IPS DF 19.7 (cell line): ENCODE measurements at places on chromosomes 16 and 17.

GRCh38 chr17:52079496-52079895 lies 79.0 kb downstream of the CA10 start:
- DNase-seq = no peak

DNA sequence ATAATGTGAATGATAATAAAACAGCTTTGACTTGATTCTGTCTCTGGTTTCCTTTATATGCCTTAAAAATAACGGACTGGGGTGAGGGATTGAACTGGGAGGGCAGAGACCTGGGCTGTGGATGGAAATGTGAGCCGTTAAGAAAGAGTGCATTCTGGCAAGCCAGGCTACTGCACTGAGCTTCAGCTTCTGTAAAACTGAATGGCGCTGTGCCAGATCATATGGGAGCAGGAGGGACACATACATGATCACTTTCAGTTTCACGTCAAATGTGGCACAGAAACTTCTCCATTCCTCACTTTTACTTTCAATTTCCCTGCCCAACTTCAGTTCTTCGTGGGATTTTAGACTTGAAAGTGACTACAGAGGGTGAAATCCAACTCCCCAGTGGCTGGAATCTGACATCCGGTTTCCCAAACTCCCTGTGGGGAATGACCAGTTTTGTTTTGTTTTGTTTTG lies 1.1 kb downstream of the MT2A start:
- no peak for DNase-seq

DNA sequence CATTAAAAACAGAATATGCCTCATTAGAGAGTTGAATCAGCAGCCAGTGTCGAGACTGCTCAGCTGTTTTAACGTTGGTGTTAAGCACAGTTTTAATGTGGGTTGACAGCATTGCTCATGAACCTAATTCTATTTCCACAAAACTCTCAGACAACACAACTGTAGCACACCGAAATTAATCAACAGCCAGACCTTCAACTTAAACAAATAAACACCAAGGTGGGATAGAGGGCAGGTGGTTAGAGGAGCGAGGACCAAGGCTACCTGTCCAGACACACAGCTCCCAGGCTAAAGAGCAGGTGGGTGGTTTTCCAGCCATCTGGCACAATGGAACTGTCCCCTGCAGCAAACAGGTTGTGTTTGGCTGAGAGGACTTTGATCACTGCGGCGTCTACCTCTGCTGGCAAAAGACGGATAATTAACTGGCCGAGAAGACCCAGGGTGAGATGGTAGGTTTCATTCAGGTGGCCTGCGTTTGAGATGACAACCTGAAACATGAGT lies 69.6 kb upstream of the ATP2A3 start:
- DNase-seq = no peak

DNA sequence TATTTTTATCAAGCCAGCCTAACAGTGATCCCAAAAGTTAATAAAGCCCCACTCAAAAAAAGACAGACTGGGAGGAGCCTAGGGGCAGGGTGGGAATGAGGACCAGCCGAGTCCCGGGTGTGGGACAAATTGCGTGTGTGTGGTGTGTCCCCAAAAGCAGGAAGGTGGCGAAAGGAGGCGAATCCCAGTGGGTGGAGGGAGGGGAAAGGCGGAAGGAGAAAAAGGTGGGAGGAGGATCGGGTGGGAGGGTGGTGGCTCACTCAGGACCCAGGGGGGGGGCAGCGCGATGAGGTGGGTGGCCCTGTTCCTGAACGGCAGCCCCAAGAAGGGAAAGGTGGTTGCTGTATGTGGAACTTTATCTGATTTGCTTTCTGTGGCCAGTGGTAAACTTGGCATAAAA lies 102.4 kb downstream of the SPECC1 start:
- no peak for DNase-seq

DNA sequence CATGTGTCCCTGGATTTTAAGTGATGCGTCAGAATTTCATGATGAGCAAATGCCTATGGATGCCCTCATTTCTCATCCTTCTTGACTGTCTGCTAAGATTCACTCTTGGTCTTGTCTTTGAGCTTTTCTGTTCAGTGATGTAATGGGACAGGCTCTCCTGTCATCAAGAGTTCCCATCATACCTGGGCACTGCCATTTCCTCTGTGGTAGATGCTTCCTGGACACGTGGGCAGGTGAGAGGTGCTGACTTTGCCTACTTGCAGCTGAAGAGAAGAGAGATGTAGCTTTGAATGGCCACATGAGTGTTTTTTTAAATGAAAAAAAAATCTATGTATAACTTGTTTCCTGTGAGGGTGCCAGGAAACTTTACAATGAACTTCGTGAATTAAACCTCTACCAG lies 557.7 kb downstream of the MAF start:
- DNase-seq = no peak

DNA sequence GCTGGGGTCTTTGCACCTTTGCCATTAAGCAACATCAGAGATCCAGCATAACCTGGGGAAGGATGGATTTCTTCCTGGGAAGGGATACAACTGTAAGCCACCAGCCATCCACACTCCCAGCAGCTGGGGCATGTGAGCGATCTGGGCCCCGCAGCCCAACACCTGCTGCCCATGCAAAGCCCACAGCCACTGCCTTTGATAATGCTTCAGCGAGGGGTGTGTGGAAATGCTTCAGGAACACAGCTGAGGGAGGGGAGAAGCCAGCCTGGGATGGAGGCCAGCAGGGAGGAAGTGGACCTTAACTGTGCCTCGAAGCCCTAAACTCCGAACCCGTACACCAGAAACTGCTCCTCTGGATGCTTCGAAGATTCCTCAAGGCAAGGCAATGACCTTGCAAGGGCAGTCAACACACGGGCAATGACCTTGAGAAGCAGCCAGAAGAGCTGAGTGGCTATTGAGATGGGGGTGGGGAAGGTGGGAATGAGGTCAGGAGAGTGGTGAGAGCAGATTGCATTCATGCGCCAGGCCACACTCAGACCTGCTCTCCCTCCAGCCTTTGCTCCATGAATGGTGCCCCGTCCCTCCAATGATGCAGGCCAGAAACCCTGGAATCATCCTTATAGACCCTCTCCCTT lies 49.1 kb downstream of the KATNIP start:
- no peak for DNase-seq

- no peak for DNase-seq
These were observed 7.3 kb downstream of the PCGF2 start for GRCh38 chr17:38740806-38741205.

DNA sequence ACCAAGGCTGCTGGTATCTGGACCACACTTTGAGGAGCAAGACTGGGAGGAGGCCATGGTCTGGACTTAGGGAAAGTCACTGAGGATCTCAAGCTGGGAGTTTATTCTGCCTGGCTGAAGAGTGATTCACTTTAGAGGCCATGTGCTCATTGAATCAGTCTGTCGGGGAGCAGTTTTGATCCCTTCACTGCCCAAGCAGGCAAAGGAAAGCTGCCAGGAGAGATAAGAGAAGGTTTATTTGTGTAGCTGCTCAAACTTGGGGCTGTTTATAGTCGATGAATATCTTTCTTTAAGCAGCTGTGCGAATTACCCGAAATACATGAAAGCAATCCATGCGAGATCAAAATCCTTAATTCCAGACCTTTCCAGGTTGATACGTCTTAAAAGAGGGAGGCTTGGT lies 544.4 kb upstream of the EEF2KMT start:
- no peak for DNase-seq
